Epithelial cell of proximal tubule (primary cell): ENCODE measurements at places on chromosomes 11 and 22.

GRCh38 chr11:91156041-91156440 is 933.2 kb upstream of the CHORDC1 start:
- no peak for DNase-seq

DNA sequence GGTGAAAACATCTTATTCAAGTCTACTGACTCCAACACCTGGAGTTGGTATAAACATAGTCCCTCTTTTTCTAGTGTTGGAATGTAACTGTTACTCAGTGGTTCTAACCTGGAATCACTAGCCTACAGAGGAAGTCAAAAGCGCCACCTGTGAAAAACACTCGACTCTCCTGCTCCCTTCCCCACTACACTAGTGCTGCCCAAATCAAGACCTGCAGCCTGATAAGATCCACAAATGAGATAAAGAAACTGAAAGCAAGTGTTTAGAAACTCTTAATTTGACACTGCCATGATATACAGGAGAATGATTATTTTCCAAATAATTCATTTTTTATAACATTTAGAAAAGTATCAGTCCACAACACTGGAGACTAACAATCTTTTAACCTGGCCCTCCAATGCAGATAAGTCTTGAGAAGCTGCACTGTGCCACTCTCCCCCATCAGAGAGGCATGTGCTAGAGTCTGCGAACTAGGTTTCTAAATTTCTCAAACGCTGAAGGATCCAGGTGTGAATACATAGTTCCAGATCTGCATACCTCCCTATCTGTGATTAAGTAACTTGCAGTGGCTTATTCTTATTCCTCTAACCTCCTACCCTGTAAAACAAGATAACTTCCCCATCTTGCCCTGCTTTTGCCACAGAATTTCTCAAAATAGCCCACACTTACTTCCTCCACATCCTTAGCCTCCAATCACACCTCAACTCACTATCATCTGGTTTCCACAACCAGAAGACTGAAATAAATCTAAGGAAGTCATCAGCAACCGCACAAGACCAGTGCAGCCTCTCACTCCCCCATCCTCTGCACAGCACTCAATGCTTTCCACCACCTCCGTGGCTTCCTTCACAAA is 88.1 kb downstream of the RRAS2 start:
- DNase-seq, result no peak

DNA sequence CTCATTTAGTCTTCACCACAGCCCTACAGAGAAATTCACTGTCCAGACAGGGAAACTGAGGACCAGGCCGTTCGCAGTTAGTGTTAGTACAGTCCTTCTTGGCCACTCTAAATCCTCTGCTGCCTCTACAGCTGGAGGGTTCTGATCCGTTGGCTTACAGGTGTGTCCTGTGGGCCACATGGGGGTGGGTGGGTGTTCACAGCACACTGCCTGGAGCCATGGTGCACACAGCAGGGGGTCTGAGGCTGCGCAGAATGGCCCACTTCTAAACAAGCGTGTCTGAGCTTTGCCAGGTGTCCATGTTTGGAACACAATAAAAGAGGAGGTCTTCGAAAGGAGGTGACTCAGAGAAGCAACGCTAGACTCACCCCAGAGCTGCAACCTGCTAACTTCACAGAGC is 249.0 kb downstream of the ST3GAL4 start:
- DNase-seq, result no peak

DNA sequence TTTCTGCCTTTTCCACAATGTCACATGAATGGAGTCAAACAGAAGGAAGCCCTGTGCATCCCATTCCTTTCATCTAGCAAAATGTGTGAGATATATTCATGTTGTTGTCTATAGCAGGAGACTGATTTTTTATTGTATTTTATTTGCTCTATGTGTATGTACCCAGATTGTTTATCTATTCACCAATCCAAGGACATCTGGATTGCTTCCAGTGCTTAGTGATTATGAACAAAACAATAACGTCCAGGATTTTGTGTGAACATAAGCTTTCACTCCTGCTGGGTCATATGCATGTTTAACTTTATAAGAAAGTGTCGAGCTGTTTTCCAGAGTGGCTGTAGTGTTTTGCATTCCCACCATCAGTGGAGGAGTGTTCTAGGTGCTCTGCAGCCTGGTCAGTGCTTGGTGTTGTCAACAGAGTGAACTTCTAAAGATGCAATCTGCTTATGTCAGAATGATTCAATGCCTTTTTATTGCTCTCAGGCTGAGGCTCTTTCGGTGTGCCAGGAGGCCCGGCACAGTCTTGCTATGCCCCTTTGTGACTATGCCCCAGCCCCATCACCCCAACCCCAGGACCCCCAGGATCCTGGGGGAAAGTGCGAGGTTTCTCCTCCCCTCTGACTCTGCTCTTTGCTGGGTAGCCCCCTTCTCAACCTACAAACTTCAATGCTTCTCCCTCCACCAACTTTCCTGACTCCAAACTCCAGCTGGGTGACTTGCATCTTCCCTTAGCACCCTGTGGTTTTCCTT is 19.9 kb upstream of the SYT13 start:
- no peak for DNase-seq

DNA sequence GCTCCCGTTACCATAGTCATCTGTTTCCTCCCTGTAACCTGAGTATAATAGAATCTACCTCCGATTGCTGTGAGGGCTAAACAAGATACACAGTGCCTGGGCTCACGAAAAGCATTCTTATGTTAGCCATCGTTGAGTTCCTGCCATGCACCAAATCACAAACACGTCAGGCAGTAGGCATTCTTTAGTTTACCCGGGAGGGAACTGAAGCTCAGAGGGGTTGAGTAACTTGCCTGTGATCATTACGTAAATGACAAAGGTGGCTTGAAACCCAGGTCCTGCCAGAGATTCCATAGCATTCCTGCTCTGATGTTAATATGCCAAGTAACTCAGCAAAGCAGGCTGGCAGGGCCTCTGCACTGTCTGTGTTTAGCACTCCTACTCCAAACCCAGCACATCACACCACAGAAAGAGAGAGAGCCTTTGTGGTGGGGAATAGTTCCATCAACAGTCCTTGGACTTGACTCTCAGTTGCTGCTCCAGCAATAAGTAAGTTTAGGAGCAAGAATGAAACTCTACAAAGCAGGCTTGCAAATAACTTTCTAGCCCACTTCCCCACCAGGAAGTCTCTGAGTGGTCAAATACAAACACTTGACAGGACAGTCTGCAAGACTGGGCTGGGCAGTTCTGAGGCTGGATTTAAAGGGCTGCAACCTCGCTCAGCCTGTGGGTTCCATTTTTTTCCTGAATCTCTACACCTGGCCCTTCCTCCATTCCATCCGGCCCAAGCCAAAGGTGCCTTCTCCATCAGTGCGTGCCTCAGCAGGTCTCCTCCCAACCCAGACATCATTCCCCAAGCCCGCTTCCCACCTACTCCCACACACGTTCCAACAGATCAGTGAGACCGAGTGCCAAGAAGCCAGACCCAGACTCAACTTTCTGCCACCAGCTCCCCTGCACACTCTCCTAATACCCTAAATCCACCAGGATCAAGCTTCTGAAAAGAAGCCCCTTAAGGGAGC is 1.1 kb downstream of the SCN2B start:
- peak; percentile 84 for DNase-seq

GRCh38 chr11:71055925-71056324 is 196.5 kb downstream of the SHANK2 start:
- DNase-seq, result no peak

DNA sequence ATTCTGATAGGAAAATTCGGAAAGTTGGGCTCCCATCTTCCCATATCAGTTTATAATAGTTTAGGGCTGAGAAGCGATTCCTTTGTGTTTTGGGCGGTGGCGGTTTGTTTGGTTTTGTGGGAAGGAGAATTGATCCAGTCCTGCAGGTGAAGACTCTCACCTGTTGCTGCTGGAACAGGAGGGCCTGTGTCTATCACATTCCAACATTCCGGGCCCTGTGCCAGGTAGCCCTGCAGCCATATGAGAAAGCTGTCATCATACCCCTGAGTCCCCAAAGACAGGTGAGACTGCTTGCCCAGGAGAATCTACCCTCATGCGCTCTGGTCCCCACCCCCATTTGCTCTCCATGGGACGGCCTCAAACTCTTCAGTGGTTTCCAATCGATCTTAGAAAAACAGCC is 62.1 kb downstream of the TRAF6 start:
- DNase-seq, result no peak

- no peak for DNase-seq
Measured at GRCh38 chr22:17627961-17628405, 566 bp downstream of the ATP6V1E1 start.

DNA sequence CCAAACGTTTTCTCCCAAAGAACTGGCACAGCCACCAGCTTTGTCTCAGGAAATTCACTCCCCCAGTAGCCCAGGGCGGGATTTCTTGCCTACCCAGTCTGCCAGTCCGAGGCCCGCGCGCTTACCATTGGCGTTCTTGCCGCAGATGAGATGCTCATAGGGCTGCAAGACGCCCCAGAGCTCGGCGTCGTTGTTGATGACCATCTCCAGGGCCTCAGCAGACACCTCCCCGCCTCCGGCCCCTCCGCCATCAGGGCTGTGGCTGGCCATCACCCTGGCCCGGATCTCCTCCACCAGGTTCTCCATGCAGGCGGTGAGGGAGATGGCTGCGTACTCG is 1.3 kb downstream of the ABTB2 start:
- DNase-seq, result no peak

GRCh38 chr11:32172041-32172847 is 81.4 kb downstream of the RCN1 start:
- no peak for DNase-seq

DNA sequence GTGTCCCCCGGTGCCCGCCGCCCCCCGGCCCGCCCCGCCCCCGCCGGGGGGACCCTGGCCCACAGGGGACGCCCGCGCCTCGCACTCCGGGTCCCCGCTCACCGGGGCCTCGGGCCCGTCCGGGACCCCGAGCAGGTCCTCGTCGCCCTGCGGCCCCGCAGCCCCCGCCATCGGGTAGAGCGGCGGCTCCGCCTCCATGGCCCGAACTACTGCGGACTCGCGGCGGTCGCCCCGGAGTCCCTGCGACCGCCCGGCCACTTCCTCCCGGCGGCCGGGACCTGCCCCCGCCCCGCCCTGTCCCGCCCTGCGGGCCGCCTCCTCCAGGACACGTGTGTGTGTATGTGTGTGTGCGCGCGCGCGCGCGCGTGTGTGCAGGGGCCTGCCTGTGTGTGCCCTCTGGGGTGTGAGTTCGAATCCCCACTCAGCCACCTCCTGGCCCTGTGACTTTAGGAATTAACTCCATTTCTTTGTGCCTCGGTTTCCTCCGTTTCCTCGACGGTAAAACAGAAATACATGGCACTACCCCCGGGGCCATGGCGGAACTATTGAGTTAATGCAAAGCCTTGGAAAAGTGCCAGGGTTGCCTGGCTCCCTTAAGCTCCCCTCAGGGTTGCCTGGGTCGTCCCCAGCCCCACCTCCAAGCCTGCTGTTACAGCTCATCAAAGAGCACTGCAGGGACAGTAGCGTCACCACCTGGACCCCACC is at the start of gene UNC93B1:
UNC93B1 (minus strand) TSS at position 252 of the 705 bp plus-strand sequence; CDS start at position 198, 54 bp downstream.
- no peak for DNase-seq

GRCh38 chr11:123098990-123099389 is 37.1 kb upstream of the HSPA8 start:
- no peak for DNase-seq

GRCh38 chr22:47345025-47345424 is 582.6 kb downstream of the TBC1D22A start:
- no peak for DNase-seq

- DNase-seq, result no peak
Measured at GRCh38 chr11:100766764-100767163, 79.7 kb downstream of the ARHGAP42 start.

DNA sequence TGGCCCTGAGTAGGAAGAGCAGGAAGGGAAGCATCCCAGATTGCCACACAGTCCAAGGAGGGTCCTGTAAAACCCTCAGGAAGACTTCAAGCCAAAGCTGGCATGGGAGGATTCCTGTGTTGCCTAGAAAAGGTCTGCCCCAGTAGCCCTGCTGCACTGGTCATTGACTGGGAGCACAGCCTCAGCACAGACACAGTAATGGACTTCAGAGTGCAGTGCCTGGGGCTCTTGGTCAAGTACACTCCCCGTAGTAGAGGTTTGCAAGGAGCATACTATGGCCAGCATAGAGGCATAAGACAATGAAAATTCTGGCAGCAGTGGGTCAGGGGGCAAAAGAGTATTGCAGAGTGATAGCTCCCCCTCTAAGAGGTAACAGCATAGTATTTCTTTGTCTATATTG is 36.2 kb upstream of the FJX1 start:
- no peak for DNase-seq

DNA sequence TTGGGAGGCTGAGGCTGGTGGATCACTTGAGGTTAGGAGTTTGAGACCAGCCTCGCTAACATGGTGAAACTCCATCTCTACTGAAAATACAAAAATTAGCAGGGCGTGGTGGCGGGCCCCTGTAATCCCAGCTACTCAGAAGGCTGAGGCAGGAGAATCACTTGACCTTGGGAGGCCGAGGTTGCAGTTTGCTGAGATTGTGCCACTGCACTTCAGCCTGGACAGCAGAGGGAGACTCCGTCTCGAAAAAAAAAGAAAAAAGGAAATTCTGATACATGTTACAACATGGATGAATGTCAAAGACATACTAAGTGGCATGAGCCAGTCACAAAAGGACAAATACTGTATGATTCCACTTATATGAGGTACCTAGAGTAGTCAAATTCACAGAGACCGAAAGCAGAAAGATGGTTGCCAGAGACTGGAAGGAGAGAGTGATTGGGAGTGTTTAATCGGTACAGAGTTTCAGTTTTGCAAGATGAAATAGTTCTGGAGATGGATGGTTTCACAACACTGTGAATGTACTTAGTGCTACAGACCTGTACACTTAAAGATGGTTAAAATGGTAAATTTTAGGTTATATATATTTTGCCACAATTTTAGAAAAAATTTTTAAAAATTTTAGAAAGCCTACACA is 92.3 kb downstream of the BLID start:
- no peak for DNase-seq

- DNase-seq, result no peak
Measured at GRCh38 chr11:122604621-122605020, 50.9 kb upstream of the UBASH3B start.

DNA sequence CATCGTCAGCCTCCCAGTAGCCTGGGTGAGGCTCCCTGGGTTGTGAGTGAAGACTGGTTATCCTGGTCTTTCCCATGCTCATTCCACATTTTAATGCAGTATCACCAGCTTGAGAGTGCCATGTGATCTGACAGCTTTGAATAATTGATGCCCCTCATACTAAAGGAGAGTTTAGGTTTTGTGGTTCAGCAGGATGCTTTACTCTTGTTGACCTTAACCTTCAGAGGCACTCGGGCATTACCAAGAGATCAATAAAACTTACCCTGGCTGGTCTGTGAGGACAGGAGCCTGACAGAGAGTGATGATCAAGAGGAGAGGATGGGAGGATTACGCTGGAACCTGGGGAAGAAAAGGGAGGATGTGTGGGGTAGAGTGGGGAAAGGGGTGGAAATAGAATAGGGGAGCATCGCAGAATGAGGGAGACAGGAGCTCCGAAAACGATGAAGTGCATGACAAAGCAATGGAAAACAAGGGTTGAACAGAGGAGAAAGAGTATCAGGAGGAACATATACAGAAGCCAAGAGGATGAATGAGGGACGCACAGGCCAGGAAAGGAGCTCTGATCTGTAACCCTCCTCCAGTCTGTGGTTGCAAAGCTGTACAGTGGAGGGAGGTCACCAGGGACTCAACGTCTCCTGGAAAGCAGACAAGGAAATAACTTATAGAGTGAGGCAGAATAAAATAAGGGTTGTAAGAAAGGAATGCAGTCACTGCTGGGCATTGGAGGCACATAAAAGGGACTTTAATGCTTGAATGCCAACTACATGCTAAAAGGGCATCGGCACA is 594.5 kb downstream of the NTM start:
- DNase-seq, result no peak

GRCh38 chr22:48677621-48678020 is 1150.1 kb downstream of the BRD1 start:
- DNase-seq, result no peak

- no peak for DNase-seq
Measured at GRCh38 chr22:19644314-19645223, 69.7 kb upstream of the SEPTIN5 start.

- no peak for DNase-seq
Measured at GRCh38 chr22:39496131-39496838, 5.8 kb upstream of the MIEF1 start.
